ENCODE measurements at places on chromosomes 2 and 18.

DNA sequence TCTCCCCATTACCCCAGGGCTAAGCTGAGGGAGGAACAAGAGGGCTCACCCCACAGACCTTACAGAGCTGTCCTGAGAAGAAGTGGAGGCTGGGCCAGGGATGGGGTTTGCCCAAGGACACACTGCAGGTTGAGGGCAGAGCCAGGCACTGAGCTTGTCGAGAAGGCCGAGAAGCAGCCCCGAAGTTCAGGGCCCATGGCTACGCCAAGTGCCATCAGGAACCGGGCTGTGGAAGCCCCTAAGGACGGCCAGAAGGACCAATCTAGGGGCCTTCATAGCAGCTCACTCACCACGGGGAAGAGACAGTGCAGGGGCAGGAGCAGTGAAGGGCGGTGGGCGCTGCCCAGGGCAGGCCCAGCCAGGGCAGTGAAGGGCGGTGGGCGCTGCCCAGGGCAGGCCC is 18.6 kb upstream of the AGXT start:
- H3K36me3 ChIP-seq: no peaks in the 10 kb centered on the region
- no peak overlapping the region for H3K4me3 ChIP-seq
- no peaks in the 10 kb centered on the region for H3K4me1 ChIP-seq
- DNase-seq: no peak

- H3K4me3 ChIP-seq: no peak overlapping the region
- no peaks in the 10 kb centered on the region for H3K27me3 ChIP-seq
- DNase-seq: no peak
- no peak overlapping the region for H3K27ac ChIP-seq
- H3K4me1 ChIP-seq: no peaks in the 10 kb centered on the region
Observed at GRCh38 chr2:144030791-144031190, 489.1 kb downstream of the ZEB2 start.

GRCh38 chr18:42107691-42108450 is 152.8 kb downstream of the PIK3C3 start:
- no peak for DNase-seq
- H3K4me3 ChIP-seq: no peak overlapping the region
- no peaks in the 10 kb centered on the region for H3K27me3 ChIP-seq
- no peaks in the 10 kb centered on the region for H3K36me3 ChIP-seq
- no peak overlapping the region for H3K27ac ChIP-seq

GRCh38 chr18:73688851-73689711 is 458.6 kb downstream of the FBXO15 start:
- H3K4me3 ChIP-seq: no peak overlapping the region
- H3K36me3 ChIP-seq: no peaks in the 10 kb centered on the region
- H3K27me3 ChIP-seq: no peaks in the 10 kb centered on the region
